SIG-M5 (cell line): ENCODE measurements at places on chromosomes 4 and X.

- no peak for DNase-seq
Observed at GRCh38 chrX:10833299-10834169, 213.1 kb upstream of the MID1 start.

GRCh38 chr4:88242144-88242543 is 42.2 kb downstream of the PPM1K start:
- DNase-seq: no peak

GRCh38 chr4:162681212-162681611 is 485.5 kb downstream of the NAF1 start:
- DNase-seq: no peak

DNA sequence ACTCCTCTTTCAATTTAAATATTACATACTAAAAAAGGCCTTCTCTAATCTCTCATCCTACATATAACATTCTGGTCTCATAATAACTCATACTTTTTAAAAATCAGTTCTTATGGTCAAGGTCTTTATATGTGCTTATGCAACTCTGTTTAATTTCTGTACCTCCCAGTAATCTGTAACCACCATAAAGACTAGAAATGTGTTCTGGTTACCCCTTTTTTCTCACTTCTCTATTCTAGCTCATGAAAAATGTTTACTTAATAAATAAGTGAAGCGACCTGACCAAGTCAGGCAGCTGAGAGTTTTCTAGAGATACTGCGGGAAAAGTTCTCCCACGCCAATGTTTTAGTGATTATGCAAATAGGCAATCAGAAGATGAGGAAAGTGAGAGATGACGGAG is 548.8 kb upstream of the FAM241A start:
- DNase-seq: no peak

DNA sequence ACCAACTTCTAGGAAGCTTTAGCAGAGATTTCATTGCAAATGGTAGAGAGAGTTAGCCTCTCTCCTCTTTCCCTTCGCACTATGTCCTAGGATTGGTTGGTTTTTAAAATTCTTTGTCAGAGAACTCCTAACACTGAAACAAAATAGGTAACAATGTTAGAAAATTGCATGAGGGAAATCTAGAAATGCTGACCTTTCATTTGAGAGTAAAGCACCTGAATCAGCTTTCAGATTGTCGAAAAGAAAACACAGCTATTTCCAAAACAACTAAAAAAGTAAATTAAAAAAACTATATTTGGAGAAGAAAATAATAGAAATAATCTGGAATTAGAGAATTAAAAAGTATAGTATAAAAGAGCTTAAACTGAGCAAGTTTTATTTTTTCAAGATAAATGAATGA is 108.1 kb upstream of the GK2 start:
- no peak for DNase-seq

- no peak for DNase-seq
Observed at GRCh38 chr4:177638871-177639270, 196.6 kb upstream of the AGA start.

DNA sequence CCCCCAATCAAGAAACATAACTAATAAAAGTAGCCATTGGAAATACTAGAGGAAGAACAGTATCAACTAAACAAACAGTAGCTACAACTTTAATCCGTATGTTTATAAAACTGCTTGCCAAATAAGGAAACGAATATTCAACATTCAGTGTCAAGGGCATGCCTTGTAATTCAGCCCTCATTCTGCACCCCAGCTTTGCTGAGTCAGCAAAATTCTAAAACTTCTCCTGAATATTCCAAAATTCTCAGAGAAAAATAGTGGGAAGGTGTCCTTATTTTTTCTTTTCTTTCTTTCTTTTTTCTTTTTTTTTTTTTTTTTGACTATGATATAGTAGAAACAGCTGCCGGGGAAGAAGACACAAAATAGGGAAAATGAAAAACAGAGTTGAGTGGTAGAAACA is 344.8 kb upstream of the MAGEC2 start:
- DNase-seq: no peak

DNA sequence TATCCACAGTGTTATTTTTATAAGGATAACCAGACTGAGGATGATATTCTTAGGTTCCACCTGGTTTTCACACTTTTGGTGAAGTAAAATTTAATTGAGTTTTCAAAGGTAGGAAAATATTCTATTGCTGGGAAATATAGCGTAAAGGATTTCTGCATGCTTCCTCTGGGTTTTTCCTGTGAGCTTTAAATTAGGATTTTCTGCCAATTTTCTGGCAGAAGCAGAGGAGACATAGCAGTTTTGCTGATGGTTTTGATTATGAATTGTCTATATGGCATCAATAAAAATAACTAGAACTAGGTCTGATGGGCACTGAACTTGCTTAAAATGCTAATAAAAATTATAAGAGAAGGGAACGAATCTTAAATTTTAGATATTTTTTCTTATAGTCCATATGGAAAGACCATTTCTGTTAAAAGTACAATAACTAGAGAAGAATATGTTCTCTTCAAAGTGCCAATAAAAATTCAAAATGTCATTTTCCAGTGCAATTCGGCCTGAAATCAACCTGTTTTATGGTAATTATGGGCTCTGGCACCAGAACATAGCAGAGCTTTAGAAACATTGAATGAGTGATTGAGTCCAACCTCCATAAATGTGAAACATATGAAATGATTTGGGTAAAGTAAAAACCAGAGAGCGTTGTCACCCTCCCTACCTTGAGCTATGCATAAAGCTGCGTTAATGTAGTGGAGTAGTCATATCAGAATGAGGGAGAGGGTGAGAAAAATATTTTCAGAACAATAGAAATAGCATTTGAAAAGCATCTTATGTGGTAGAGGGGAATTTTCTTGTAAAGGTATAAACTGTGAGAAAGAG is 279.7 kb downstream of the SPRY1 start:
- no peak for DNase-seq

GRCh38 chrX:152908486-152908885 is 10.6 kb downstream of the ZNF185 start:
- no peak for DNase-seq

DNA sequence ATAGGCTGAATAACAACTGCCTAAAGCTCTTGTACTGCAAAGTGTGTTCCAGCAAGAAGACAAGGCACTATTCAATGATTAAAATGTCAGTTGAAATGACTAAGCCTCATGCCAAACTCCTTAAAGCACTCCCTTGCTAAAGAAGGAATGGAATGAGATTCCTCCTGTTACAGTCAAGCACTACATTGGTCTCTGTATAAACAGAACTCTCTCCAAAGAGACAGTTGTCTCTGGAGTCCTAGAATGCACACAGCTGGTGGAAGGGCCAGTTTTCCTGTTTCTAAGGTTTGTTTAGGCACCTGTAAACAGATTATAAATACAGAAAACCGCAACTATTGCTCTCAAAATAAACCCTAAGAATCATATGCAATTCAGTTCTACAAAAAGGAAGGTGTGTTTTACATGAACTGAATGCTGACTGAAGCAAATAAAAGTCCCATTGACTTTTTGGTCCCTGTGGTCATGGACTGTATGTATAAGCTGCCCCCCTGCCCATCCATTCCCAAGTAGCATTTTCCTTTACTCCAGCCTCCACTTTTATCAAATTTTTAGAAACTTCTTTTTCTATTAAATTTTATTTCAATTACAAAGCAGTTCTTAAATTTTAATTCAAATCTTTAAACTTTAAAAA is 47.0 kb downstream of the FAT1 start:
- DNase-seq: no peak

DNA sequence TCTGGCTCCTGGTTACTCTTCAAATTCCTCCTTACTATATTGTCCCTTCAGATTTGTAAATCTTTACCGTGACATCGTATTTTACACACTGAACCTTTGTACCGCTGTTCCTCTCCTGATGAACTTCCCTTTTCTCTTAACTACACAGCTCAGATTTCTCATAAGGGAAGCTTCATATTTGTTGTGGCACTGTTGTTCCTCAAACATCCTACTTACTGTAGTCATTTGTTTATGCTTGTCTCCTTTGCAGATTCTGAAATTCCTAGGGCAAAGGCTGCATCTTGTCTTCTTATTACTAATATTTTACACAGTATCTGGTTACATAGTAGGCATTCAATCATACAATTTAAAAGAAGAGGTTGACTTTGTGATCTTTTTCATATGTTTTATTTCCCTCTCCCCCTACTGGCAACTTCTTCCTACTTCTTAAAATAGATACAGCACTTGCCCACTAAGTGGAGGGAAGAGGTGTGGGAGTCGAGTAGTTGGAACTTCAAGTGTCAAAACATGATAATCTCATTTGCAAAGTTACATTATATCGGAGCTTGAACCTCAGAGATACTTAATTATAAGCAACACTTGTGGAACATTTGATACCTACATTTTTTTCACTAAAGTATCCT is 50.0 kb downstream of the TET2 start:
- DNase-seq: peak; percentile 38

- peak; percentile 1 for DNase-seq
Observed at GRCh38 chr4:105022811-105023667, 123.6 kb upstream of the TET2 start.

DNA sequence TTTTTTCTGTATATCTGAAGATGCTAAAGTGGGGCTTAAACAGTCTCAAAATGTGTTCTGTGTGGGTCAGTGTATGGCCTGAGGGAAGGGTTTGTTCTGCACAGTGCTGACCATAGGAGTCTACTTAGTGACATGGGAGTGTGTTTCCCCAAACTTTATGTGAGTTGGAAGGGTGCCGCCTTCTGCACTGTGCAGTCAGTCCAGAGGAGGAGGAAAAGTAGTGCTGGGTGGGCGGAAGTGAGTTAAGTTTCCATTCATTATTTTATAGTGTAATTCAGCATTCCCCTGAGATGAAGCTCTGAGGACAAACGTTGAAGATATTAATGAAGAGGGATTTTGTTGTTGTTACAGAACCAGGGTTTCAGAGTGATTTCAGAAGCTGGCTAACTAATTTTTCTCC is 2.9 kb downstream of the CHST7 start:
- DNase-seq: no peak

DNA sequence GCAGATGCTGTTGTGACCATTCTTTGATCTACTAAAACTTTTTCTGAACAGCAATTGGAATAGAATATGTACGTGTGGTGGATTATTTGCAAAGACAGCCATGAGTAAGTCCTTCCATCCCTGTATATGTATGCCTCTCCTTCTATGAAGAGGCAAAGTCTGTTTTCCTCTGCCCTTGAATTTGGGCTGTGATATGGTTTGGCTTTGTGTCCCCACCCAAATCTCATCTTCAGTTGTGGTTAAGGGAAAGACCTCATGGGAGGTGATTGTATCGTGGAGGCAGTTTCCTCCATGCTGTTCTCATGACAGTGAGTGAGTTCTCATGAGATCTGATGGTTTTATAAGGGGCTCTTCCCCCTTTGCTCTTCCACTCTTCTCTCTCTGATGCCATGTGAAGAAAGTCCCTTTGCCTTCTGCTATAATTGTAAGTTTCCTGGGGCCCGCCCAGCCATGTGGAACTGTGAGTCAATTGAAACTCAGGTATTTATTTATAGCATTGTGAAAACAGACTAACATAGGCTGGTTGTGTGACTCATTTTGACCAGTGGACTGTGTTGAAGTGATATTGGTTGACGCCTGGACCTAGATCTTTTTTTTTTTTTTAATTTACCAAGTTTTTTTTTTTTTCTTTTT is 108.3 kb upstream of the CAMK2D start:
- no peak for DNase-seq

DNA sequence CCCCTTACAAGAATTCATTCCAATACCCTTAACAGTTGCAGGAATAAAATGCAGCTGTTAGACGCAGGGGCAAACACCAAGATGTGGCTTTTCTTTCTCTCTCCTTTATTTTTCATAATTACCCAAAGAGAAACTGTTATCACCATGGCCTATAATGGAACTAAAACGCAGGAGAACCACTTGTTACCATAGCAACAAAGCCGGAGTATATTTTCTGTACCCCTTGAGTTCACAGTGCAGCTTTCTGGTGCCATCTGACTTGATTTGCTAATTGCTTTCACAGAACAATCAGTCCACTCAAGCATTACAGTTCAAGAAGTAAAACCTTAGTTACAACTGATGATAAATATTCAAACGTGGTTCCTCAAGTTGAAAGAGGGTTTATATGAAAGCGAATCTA is 157.9 kb downstream of the AMELX start:
- DNase-seq: no peak

DNA sequence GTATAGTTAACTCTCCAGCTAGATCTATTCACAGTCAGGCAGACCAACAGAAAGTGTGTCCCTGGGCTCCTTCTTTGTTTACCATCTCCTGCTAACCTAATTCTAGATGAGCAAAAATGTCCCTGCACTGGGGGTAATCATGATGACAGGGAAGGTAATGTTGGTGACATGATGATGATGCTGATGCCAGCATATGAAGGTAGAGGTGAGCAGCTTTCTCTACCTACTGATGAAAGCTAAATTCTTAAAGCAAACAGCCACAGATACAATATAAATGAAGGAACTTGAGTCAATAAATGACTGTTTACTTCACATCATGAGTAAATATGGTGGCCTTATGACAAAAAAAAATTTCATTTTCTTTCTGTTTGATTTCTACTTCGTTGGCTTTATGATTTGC is 78.5 kb downstream of the NKX6-1 start:
- DNase-seq: no peak

GRCh38 chrX:51891821-51892551 is 1.4 kb upstream of the MAGED1 start:
- DNase-seq: no peak

- DNase-seq: no peak
Observed at GRCh38 chr4:61841714-61842113, 641.6 kb downstream of the ADGRL3 start.

DNA sequence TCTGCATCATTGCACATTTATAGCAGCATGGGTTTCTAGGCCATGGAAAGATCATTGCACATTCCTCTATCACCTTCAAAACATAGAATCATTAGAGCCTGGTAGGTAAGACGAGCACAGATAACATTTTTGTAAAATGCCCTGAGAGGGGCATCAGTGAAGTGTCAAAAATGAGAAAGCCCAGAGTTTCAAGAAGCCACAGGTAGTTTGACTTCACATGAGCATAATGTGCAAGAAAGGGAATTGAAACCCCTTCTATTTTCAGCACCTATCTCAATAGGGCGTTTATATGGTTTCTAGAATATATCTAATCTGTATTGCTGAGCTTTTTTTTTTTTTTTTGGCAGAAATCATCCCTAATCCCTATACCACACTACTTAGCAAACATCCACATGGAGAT is 2441.7 kb downstream of the ARAP2 start:
- DNase-seq: no peak

- no peak for DNase-seq
Observed at GRCh38 chr4:165874791-165875371, 1.8 kb downstream of the TLL1 start.

DNA sequence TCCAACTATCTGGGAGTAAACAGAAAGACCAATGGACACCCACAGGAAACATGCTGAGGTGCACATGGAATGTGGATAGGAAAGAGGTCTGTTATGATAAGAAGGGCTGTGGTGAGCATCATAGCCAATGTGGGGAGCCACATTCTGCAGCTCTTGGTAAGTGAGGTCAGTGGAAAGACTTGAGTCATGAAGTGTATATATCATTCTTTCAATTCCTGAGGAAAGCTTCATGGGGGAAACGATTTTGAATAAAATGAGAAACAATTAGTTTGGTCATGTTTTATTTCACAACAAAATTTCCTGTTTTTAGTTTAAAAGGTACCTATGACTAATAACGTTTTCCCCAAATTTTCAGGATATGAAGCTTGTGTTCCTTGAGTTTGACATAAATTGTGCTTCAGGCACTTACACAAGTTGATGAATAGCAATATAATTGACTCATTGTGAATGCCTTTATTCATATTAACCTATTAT is 41.4 kb upstream of the RASSF6 start:
- DNase-seq: no peak

- DNase-seq: no peak
Observed at GRCh38 chr4:73194064-73194463, 64.5 kb downstream of the ANKRD17 start.
